Left lobe of liver (tissue), 2 donors: ENCODE measurements at places on chromosomes 2 and 18. TPM values are rescaled to one million over a fixed set of nuclear protein-coding genes. Genes with fewer than 3 reads are reported as not detected.

IL1F10 gene
- not detected for total RNA-seq

DNA sequence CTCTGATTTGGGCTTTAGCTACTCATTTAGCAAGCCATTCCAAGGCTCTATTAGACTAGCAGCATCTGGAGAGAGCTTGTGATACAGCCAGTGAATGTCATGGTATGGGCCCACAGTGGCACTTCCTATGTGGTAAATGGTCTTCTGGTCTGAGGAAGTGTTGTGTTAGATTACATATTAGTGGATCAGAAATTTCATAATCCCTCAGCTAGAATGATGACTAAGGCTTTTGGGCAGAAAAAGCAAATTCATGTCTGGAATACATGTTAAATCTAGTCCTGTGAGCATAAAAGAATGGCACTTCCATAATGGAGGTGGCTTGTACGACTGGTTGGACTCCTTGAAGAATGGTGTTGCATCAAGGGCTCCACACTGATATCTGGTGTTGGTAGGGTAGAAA, 436.8 kb upstream of the CWC22 start:
- no peak for DNase-seq

ANO7 gene
- 1.3 TPM for total RNA-seq

GRCh38 chr2:182522405-182522896, 95.6 kb upstream of the PDE1A start:
- no peak for DNase-seq

POTEI gene
- total RNA-seq, result not detected

GPR45 gene
- total RNA-seq, result not detected

GRCh38 chr18:44450226-44450625, 230.5 kb upstream of the SETBP1 start:
- no peak for DNase-seq

DNA sequence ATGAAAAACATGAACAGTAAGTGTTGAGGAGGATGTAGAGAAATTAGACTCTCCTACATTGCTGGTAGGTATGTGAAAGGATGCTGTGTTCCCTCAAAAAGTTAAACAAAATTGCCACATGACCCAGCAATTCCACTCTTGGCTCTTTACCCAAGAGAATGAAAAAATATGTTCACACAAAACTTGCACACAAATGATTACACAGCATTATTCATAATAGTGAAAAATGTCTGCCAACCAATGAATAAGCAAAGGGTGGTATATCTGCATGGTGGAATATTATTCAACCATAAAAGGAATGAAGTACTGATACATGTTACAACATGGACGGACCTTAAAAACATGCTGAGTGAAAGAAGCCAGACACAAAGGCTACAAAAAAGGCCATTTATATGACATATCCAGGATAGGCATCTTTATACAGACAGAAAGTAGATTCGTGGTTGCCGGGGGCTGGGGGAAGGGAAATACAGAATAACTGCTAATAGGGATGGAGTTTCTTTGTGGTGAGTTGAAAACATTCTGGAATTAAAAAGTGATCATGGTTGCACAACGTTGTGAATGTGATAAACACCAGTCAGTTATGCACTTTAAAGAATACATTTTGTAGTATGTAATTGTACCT, 85.4 kb upstream of the MYO3B start:
- no peak for DNase-seq

FAP gene
- 0.58 TPM for total RNA-seq

DNA sequence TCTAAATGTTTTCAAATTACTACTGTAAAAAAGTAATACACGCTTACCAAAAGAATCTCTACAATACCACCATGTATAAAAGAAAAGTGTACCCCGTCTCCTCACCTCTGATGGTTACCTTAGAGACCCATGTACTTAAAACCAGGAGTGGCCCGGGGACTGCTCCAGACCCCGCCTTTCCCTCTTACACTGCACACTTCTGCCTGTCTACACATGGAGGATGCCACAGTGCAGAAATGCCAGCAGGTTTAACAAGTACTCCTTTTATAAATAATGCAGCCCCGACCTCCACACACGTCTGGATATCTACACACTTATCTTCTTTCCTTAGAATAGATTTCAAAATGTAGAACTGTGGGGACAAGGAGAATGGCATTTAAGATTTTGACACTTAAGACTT, 5.3 kb downstream of the HDAC4 start:
- peak; percentile 24 for DNase-seq

ATIC gene
- total RNA-seq, result 43.2 TPM

- no peak for DNase-seq
These were observed 193.0 kb upstream of the RGPD4 start for GRCh38 chr2:107633580-107634147.

DNA sequence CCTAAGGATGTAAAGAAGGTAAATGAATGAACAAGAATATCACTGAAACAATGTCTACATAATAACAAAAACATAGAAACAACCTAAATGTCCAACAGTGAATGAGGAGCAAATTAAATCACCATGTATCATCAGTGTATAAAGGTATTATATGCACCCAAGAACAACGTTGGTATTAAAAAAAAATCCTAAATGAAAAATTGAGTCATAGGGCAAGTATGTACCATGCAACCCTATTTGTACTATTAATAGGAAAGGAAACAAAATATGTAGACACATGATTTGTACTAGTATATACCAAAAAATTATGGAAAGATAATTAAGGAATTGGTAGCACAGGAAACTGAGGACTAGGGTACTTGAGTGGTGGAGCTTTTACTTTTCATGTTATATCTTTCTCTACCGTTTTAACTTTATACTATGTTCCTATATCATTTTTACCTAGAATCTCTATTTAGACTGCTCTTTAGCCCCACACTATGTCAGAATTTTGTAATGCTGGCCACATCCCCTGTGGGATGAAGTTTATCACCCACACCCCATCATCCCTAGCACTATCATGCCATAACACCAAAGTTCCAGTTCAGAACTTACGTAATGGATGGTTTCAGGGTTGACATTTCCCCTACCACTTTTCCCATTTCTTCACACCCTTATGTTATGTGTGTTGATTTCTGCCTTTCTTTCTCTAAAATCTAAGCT, 25.6 kb downstream of the IKZF2 start:
- DNase-seq, result no peak

DNA sequence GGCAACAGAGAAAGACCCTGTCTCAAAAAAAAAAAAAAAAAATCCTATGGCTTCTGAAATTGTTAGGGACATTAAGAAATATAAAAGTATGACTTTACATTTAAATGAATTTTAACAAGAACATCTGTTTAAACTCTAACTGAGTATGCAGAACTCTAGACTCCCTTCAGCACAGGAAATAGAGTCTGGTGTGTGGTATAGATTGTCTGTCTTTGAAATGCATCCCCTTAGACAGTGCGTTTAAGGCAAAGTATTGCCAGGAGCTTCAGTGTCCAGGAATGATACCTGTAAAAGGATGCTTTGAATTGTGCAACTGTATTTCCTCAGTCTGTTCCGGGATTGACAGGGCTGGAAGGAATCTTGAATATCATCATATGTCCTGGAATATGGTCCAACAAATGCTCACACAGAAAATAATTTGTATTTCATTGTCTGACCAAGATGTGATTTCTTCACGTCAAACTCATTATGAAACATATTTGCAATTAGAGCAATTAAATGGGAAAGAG, 133.0 kb upstream of the RASGRP3 start:
- DNase-seq, result no peak

GRCh38 chr2:174634130-174635014, 36.8 kb upstream of the WIPF1 start:
- DNase-seq, result no peak
